ENCODE measurements at places on chromosomes 4 and X.
A peak's percentile ranks its signal among the peaks of the same experiment; 100 is the strongest.

GRCh38 chr4:56112377-56112776, 163.6 kb downstream of the CEP135 start:
- DNase-seq = no peak

- DNase-seq = peak; percentile 37
Observed at GRCh38 chrX:51395810-51396728, 63.4 kb downstream of the NUDT10 start.

GRCh38 chrX:73182502-73183114, 32.0 kb downstream of the NAP1L2 start:
- DNase-seq = no peak

GRCh38 chrX:123600181-123600580, 132.7 kb downstream of the THOC2 start:
- DNase-seq = no peak

DNA sequence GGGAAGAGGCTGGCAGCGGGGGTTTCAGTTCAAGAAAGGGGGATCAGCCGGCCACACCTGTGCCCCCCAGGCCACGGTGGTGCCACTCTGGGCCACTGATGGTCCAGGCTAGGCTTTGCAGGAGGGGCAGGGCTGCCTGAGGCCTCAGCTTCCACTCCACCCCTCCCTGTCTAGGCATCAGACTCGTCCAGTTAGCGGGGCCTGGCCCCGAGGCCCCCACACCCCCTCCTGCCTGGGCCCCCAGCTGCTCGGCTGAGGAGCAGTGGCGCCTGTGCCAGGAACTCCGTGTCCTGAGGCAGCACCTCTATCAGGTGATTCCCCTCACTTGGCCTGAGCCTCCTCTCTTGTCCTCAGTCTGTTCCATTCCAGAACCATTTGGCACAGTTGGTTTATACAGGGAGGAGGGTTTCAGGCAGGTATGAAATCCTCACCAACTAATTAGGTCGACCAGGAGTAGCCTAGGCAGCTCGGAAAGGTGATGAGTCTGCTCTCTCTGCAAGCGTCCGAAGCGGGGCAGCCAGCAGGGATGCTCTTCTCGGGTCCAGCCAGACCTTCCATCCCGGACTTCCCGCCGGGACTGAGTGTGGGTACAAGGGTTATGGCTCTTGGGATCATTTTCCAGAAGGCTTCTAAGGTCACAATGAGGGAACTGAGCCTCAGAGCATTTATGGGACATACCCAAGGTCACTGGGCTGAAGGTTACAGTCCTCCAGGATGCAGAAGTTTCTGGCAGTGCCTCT, 2.1 kb downstream of the NSG1 start:
- DNase-seq = no peak

GRCh38 chrX:19629541-19629940, 114.2 kb upstream of the MAP3K15 start:
- no peak for DNase-seq

DNA sequence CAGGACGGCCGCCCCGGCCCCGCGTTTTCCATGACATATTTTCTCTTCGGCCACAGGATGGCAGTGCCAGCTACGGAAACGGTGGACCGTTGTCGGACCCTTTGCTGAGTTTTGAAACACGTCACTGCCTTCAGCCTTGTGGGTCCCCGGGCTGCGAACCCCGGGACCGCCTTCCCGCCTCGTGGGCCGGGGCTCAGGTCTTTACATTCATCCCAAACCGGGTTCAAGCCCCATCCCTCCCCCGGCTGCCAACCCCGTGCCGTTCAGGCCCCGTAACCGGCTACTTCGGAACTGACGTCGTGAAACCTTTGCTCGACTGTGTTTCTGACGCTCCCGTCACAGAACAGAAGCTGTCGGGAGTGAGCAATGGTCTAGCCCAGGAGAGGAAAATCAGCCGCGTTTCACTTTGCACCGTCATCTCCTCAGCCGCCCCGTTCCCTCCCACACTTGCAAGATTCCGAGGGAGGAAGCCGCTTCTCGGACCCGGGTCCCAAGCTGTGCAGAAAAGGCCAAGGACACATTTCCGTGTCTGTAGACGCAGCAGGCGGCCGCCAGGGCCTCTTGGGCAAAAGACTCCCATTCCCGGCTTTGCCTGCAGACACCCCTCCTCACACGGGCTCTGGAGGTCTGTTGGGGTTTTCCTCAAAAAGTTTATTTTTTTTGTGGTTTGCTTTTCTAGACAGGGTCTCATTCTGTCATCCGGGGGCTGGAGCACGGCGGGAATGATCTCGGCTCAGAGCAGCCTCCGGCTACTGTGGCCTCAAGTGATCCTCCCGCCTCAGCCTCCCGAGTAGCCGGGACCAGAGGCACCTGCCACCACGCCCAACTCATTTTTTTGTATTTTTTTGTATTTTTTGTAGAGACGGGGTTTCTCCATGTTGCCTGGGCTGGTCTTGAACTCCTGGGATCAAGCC, 41.4 kb upstream of the PPP2R3B start:
- DNase-seq = no peak

DNA sequence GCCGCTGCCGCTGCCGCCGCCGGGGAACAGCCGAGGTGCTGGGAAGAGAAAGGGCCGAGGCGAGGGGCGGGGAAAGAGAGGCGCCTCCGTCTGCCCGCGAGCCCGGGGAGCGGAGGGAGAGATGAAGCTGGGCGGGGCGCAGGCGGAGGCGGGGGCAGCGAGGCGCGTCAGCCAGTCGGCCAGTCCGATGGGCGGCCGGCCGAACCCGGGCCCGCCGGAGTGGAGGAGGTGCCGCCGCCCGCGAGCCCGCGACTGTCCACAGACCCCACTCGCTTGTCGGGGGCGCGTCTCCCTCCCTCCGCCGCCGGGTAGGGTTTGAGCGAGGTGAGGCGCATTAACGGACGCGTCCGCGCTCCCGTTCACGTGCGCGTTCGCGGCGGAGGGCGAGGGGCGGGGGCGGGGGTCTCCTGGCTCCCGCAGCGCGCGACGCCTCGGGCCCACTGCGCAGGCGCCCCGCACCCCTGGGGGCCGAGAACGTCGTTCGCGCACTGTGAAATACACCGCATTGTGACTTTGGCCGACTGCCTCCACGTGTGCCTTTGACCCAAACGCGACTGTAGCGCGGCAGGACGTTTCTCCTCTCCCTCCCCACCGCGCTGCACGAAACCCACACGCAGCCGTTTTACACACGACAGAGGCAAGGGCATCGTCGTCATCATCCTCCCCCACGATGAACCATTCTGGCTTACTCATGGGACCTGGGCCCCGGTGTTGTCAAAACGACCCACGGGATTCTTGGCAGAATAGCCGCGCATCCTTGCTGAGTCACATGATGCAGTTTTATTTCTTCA, at the start of gene NUDT11:
NUDT11 (minus strand) TSS at position 92 of the 791 bp plus-strand sequence. CDS start 148 bp downstream, outside the sequence.
- DNase-seq = peak; percentile 3
